ENCODE measurements at places on chromosomes 11 and 22.
A peak's percentile ranks its signal among the peaks of the same experiment; 100 is the strongest.

DNA sequence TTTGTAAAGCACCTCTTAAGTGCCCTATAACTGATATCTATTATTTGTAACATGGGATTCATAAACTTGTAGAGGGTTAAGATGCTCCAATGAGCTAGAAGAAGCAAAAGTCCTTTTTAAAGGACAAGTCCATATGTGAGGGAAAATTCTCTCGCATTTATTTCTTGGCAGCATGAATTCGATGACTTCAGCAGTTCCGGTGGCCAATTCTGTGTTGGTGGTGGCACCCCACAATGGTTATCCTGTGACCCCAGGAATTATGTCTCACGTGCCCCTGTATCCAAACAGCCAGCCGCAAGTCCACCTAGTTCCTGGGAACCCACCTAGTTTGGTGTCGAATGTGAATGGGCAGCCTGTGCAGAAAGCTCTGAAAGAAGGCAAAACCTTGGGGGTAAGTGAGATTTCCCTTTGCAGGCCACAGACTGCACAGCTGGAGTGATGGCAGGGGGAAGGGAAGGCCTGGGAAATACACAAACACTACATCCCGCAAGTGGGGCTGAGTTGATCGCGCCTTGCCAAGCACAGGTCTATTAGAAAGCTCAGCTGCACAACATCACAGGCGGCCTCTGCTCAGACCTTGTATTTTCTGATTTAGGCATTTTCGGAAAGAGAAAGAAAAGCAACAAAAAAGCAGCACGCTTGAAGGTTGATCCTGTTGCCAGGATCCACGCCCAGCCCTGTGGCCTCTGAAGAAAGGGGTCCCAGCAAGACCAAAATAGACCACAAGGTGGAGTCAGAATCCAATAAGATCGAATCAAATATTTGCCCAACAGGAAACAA, 1.5 kb downstream of the MS4A8 start:
- peak; percentile 40 for DNase-seq

- DNase-seq = peak; percentile 68
Measured at GRCh38 chr11:115316696-115317095, 187.5 kb downstream of the CADM1 start.

DNA sequence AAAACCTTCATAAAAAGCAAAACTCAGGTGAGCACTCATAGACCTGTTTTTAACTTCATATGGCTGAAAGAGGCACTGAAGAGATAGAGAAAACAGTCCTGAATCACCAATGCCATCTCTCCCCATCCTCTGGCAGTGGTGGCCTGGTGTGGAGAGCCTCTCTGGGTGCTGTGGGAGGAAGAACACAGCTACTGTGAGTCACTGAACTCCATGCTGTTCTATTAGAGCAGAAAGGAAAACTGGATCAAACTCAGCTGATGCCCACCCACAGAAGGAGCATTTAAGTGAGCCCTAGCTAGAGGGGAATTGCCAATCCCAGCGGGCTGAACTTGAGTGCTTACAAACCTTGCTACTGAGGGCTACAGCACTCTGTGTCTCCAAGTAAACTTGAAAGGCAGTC, 115.3 kb upstream of the SESN3 start:
- DNase-seq = no peak

- no peak for DNase-seq
Measured at GRCh38 chr11:61650781-61651571, 29.2 kb upstream of the DAGLA start.

DNA sequence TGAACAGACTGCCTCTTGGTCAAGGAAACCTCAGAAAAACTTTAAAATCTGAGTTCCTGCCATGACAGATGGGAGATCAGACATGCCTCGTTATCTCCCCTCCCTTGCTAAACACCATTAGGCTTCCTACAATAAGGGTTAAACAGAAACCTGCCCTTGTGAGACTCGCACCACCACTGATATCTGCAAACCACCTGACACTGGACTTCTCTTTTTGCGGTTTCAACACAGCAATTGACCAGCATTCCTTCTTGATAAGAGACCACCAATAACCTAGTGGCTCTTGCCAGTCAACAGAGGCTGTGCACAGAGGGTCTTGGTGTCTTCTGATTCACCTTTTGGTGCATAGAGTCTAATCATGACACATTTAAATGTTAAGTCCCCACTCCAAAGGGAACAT, 4.4 kb downstream of the OR5M8 start:
- no peak for DNase-seq

GRCh38 chr11:83364500-83365045, 78.4 kb upstream of the CCDC90B start:
- no peak for DNase-seq

- DNase-seq = peak; percentile 82
Measured at GRCh38 chr11:72812604-72812966, 1.6 kb upstream of the ATG16L2 start.

- DNase-seq = no peak
Measured at GRCh38 chr11:118690553-118691304, 11.3 kb upstream of the TREH start.

DNA sequence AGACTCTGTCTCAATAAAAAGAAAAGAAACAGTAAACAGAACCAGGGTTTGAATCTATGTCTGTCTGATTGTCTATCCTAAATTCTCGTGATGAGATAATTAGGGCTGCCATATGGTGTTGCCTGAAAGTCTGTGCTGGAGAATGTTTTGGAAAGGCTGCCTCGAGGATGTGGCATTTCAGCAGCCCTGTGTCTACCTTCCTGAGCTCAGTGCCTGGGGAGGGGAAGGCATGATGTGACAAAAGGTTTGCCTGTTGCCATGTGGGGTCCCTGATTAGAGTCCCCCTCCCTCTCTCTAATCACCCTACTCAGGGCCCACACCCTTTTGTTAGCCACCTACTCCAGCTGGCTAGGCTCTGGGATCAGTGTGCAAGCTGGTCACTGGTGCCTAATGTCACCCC, 15.2 kb downstream of the CD82 start:
- no peak for DNase-seq

Measured in stomach (tissue), 19 donors.